Ecto neural progenitor cell (in vitro differentiated cells): ENCODE measurements at places on chromosomes 12 and 14.

- no peak for DNase-seq
These were observed 60.8 kb downstream of the ANO2 start for GRCh38 chr12:5884285-5884684.

DNA sequence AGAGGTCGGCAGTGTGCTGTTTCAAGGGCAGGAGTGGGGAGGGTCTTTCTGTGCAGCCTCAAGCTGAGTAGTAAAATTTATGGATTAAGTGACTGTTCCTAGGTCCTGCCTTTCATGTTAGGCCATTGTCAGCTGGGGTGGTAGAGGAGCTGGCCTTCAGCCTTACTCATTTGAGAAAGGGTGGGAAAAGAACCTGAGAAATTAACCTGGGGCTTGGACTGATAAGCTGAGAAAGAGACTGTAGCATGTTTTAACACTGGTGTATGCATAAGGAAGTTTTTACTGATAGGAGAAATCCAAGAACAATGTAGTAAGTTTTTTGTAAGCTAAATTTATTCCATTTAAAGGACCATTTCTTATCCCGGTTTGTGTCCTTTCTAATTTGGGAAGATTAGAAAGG lies 20.7 kb downstream of the IFT43 start:
- DNase-seq: no peak

DNA sequence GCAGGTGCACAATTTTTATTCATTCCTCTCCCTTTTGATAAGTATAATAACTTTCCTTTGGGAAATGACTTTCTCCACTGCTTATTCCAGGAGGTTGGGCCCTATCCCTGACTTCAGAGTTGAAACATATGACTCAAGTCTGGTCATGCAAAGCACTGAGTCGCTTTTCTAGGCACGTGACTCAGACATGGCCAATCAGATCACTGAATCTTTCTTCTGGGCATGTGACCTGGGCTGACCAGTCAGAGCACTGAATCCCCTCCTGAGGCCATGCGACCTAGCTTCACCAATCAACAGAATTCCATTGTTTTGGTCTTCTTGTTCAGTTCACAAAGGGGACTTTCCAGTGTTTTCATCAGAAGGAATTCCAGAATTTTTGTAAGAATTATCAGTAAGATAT lies 377.1 kb upstream of the KITLG start:
- no peak for DNase-seq

GRCh38 chr12:97308576-97309198 lies 153.9 kb upstream of the RMST start:
- DNase-seq: no peak

DNA sequence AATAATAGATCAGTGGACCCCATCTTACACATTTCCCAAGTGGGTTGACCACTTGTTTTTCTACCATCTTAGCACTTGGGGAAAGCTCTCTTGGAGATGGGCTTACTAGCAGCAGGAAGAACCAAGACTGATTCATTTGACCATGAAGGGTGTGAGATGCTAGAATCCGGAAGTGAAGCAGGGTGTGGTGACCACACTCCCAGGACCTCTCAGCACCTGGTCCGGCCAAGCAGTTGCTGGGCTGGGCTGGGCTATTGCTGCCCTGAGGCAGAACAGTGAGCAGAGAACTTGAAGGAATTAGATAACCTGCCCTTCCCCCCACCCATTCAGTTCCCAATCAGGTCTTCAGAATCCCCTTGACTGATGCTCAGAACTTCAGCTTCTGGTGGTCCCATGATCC lies 24.4 kb downstream of the ADCY6 start:
- no peak for DNase-seq

DNA sequence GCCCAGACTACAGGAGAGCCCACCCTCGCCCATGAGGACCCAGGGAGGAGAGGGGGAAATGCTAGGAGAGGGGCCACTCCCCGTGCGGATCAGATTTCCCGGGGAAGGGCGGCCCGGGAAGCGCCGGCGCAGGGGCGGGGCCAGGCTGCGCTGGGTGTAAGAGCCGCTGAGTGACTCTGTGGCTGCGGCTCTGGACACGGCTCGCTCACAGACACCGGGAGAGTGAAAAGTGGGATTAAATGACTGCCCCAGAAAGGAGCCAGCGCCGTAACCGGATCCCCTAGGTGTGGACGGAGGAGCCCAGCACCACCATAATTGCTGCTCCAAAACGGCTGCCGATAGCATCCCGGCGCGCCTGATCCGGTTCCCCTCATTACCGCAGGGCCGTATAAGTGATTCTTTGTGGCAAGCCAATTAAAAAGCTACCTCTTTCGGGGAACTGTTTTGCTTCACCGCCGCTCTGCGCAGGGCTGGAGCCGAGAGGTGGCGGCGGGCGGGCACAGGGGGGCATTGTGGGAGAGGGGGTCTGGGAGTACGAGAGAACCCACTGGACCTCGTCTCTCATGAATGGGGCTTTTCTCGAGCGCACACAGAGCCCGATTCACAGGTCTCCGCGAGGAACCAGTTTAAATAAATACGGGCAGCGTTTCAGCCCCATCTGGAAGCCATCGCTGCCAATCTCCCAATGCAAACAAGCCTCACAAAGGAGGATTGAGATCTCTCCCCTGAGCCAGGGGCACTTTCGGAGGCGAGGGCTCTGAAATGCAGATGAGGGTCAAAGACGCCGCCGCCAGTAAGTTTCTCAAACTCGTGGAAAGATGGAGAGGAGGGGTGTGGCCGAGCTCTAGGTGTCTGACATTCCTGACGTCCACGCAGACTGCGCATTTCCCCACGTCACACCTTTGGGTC lies 2.5 kb downstream of the COL2A1 start:
- peak; percentile 89 for DNase-seq

GRCh38 chr12:26287671-26288381 lies 92.5 kb downstream of the SSPN start:
- DNase-seq: no peak

GRCh38 chr12:32272465-32272864 lies 126.9 kb upstream of the FGD4 start:
- DNase-seq: no peak

DNA sequence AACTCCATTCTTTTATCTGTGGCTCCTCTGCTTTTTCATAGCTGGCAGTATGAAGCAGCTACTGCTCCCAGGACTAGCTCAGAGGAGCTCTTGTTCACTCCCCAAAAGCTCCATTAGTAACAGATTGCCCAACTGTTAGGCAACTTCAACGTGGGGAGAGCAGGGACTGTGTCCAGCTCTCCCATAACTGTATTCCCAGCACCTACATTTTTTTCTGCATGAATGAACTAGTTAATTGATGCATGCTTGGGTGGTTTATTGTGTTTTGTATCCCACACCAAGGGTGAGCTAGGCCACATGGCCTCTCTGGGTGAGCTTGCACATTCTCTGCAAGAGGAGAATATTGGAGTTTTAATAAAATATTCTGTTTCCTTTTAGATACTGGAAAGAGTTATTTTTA lies 15.2 kb downstream of the STON2 start:
- DNase-seq: no peak

DNA sequence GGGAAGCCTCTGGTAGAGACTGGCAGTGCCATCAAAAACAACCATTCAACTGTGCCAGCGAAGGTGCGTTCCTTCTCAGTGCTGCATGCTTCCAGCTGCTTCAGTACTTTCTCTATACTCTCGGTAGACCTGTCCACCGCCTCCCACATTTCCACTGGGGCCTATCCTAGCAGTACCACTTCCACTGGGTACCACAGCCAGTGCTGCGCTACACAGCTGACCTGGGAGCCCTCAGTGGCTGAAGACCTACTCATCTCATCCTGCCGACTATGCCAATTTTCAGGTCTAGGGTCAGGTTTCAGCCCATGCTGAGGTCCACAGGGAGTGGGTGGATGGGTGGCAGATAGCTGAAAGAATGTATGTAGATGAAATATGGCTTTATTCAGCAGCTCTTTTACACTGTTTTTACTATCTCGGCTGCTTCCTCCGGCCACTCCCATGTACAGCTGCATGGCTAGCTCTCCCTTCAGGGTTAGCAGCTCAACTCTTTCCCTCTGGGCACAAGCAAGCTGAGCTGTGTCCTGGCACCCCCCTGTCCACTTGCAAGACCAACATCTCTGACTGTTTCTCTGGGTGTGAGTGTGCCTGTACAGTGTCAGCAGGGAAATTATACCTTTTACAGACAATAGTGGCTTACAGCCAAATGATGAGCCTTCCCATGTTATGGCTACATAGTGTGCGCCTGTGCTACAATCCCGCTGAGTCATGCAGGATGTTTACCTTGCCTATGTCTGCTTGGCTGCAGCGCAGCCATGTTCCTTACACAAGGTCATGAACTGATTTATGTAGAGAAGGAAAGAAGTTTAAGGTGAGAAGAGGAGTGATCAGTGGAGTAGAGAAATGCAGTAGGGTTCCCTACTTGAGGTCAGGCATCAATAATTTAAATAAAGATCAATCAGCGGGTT lies 125.7 kb upstream of the DDHD1 start:
- DNase-seq: no peak

GRCh38 chr14:58825606-58826005 lies 187.8 kb downstream of the DACT1 start:
- no peak for DNase-seq

DNA sequence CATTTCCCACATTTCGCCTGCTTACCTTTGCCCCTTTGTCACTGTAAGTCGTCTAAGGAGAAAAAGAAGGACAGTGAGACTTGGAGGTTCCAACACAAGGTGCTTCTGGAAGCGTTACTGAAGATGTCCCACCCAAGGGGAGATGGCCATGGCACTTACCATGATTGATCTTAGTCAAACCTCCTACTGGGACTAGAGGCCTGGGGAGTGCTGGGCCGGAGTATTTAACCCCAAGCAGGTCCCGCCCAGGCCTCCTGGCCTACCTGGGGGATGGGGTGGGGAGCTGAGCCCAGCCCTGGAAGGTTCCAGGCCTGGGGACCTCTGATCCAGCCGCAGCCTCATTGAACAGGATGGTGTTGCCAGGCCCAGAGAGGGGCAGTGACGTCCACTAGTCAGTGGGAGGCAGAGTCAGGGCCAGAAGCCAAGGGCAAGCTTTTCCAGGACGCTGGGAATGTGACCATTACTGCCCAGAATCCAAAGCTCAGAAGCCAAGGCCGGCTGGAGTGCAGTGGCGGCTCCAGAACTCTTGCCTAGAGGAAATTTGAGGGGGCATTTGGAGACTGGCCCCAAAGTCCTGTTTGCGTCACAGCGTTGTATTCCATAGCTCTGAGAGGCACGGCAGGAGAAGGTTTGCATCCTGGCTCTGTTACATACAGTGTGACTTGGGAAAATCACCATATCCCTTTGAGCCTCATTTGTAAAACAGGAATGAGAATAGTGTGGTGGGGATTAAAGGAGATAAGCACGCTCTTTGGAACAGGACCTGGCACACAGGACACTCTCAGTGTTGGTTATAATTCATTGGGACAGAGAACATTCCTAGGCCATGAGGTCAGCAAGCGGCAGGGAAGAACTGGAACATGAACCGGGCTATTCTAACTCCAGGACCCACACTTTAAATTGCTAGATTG lies at the start of gene HPD:
HPD (minus strand) TSS at position 198 of the 911 bp plus-strand sequence; CDS start at position 162, 36 bp downstream.
- no peak for DNase-seq

- no peak for DNase-seq
These were observed 153.6 kb downstream of the KTN1 start for GRCh38 chr14:55733599-55733998.

- DNase-seq: no peak
These were observed 26.9 kb upstream of the IGF1 start for GRCh38 chr12:102507301-102507700.

DNA sequence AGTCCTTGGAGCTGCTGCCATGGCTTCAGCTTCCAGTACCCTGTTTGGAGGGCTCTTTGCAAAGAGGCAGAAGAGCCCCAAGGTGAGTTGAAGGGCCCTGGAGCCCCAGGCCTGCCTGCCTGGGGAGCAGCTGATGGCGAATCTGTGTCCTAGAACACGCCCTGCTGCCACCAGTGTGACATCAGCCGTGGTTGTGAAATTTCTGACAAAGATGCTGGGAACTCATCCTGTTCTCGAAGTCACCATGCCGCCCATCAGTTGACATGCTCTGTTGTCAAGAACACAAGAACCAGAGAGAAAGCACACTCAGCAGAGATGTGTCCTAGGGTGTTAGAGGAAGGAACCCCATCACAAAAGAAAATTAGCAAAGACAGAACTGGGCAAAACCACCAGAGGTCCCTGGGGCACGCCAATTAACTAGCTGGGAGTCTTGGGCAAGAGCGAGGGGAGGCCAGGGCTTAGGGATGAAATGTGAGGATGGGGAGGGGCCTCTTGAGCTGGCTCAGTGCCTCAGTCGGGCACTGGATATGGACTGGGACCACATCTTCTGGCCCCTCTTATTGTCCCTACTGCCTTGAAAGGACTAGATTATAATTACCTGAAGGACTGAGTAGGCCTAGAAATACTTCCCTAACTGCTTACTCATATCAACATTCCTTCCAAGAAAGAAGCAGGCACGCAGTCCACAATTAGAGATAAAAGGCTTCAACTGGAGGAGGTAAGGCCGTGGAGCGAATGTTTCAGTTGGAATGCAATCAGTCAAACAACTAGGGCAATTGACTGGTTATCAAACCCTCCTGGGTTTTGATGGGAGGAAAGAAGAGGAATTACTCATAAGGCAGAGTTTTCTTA lies 163.1 kb downstream of the CACNA1C start:
- no peak for DNase-seq

- no peak for DNase-seq
These were observed 30.9 kb upstream of the IRF2BPL start for GRCh38 chr14:77059276-77059915.

- DNase-seq: no peak
These were observed 35.9 kb upstream of the TMTC2 start for GRCh38 chr12:82650627-82651337.

- DNase-seq: no peak
These were observed 200.8 kb downstream of the DUSP6 start for GRCh38 chr12:89151536-89151935.

GRCh38 chr12:117603316-117604113 lies 242.1 kb upstream of the NOS1 start:
- no peak for DNase-seq

DNA sequence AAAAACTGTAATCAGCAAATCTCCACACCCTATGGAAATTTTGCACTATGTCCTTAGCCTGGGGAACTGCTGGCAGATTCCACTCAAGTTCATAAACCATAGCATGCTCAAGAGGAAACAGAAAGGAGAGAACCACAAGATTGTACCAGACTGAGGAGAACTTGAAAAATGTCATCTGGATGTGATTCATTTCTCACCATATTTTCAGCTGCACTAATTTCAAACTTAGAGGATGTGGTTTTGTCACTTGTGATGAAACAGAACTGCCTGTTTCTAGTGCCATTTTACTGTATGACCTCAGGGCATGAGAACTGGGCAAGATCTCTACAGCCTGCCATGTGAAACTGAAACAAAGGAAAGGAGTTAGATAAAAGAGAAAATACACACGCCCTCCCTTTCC lies 1493.1 kb upstream of the FLRT2 start:
- no peak for DNase-seq

- DNase-seq: no peak
These were observed 966.2 kb upstream of the TMEM132C start for GRCh38 chr12:127300753-127301152.

- no peak for DNase-seq
These were observed 204.7 kb downstream of the BCL11B start for GRCh38 chr14:99067141-99067920.

GRCh38 chr12:93335603-93336162 lies 42.0 kb upstream of the NUDT4 start:
- no peak for DNase-seq

GRCh38 chr12:63525831-63526230 lies 142.5 kb downstream of the DPY19L2 start:
- DNase-seq: no peak

- DNase-seq: no peak
These were observed 12.8 kb downstream of the SOAT2 start for GRCh38 chr12:53115891-53116648.
